ENCODE measurements at places on chromosomes 6 and 20.

GRCh38 chr20:33663161-33664084 is 1.3 kb downstream of the C20orf144 start:
- DNase-seq, result peak; percentile 71

GRCh38 chr6:119535332-119535731 is 185.8 kb upstream of the MAN1A1 start:
- DNase-seq, result no peak

- peak; percentile 14 for DNase-seq
Observed at GRCh38 chr6:143677891-143678791, at the start of gene PHACTR2. Gene PHACTR2 (plus strand): TSS chr6:143677965. CDS start chr6:143678164, 199 bp downstream.

- no peak for DNase-seq
Observed at GRCh38 chr20:24683676-24684075, 214.2 kb downstream of the SYNDIG1 start.

GRCh38 chr6:30879684-30880427 is 4.5 kb upstream of the DDR1 start:
- no peak for DNase-seq

DNA sequence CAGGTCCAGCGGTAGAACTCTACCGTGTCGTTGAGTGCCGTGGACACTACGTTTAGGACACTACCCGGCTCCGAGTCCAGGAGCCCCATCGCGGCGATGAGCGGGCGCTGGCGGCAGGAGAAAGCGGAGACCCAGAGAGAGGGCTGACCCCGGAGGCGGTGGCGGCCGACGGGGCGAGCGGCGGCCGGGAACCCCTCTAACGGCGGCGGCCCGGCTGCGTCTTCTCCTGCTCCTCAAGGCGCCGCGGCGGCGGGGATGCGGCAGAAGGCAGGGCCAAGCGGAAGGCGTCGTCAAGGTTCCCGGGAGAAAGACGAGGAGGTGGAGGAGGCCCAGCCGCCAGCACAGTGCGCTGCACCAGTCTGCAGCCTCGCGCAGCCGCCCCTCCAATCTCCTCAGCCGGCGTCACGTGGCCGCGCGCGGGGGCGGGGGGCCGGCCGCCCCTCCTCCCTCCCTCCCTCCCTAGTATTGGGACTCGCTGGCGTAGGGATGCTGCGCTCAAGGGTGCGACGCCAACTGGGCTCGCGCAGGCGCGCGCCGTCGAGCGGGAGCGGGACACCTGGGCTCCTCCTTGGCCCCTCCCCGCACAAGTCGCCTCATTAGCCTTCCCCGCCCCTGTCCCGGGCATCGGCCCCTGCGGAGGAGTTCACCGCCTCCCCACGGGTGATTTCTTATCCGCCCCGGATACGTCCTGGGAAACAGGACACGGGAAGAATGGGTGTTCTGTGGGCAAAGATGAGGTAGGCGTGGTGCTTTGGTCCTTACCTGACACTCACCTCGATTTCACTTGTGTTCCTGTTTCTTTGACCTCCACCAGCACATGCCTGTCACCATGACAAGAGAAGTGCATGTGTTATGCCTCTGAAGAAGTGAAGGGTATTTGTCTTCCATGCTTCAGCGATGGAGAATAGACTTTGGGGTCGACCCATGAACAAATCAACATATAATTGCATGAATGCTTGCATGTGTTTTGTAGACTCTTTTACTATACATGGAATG is at the start of gene ELOVL4:
Gene ELOVL4 (minus strand): TSS at position 363 of the 996 bp plus-strand sequence. CDS start 274 bp downstream, at position 89.
- DNase-seq, result no peak

GRCh38 chr6:86192123-86192522 is 549.4 kb upstream of the SYNCRIP start:
- DNase-seq, result peak; percentile 17

DNA sequence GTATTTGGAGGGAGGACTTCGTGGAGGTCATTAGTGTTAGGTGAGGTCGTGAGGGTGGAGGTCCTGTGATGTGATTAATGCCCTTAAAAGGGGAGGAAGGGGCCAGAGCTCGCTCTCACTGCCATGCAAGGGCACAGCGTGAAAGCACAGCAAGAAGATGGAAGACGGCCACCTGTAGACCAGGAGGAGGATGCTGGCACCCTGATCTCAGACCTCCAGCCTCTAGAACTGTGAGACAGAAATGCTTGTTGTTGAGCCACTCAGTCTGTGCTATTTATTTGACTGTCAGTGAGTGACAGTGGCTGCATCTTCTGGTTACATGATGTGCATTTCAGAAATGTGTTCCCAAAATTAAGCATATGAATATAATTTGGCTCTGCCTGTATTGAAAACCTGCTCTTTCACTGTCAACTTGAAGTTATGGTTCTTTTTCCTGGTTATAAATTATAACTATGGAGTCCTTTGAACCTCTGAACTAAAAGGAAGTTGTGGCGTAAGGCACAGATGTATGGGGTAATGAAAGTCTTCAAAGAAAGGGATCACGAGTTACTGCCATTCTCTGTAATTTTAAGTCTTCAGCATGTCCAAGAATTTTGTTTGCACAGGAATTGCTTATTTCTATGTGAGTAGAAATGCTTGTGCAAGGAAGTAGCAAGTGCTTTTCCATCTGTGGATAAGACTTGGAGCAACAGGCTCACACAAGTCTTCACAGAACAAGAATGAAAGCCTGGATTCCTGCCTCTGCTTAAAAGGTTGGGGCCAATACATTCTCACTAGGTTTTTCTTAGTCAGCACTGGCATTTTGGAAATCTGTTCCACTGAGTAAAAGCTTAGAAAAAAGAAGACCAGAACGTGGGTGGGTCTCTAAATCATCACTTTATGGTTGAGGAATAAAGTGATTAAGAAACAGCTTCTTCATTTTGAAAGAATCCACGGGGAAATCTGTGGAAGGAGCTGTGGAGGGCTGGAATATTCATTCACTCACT is 10.3 kb downstream of the PPP1R14C start:
- no peak for DNase-seq

- DNase-seq, result no peak
Observed at GRCh38 chr6:42281570-42281969, 63.9 kb upstream of the MRPS10 start.

- DNase-seq, result no peak
Observed at GRCh38 chr6:3037638-3038365, 30.5 kb upstream of the RIPK1 start.

GRCh38 chr6:158707821-158708195 is 58.0 kb downstream of the SYTL3 start:
- no peak for DNase-seq

GRCh38 chr6:112202639-112203341 is 51.6 kb downstream of the LAMA4 start:
- no peak for DNase-seq

GRCh38 chr6:57013521-57013926 is 33.0 kb upstream of the KIAA1586 start:
- peak; percentile 72 for DNase-seq

DNA sequence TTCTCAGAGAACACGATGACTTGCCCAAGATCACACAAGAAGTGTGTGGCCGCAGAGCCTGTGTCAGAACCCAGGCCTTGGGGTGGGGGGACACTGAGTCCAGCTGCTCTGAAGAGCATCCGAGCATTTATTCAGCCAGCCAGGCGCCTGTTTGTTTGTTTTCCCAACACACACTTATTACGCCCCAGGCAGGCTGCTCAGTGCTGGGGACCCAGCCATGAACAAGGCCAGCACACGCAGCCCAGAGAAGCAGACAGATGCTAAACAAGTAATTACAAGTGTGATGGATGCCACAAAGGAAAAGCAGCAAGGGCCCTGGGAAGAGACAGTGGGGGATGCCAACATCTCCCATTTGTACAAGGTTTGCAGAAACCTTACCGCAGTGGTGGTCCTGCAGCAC is 19.4 kb upstream of the SIRPA start:
- DNase-seq, result no peak

DNA sequence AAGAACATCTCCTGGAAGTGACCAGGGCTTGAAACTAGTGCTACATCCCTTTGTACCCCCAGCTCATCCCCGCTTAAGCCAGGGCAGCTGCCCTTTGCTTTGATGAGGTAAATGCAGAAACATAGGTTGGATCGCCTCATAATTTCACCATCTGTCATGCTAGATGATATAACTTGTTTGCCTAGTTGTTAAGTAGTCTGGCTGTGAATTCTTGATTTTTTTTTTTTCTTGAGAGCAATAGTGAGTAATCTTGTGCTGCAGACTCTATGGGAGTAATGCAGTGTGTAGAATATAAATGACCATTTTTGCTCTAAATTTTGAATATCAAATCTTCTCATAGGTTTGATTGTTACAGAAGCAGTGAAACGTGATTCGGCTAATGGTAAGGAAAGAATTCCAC is 4.1 kb downstream of the TRDN start:
- no peak for DNase-seq

Data from RCC 7860 (cell line).